ENCODE measurements at places on chromosomes 2 and 18.

DNA sequence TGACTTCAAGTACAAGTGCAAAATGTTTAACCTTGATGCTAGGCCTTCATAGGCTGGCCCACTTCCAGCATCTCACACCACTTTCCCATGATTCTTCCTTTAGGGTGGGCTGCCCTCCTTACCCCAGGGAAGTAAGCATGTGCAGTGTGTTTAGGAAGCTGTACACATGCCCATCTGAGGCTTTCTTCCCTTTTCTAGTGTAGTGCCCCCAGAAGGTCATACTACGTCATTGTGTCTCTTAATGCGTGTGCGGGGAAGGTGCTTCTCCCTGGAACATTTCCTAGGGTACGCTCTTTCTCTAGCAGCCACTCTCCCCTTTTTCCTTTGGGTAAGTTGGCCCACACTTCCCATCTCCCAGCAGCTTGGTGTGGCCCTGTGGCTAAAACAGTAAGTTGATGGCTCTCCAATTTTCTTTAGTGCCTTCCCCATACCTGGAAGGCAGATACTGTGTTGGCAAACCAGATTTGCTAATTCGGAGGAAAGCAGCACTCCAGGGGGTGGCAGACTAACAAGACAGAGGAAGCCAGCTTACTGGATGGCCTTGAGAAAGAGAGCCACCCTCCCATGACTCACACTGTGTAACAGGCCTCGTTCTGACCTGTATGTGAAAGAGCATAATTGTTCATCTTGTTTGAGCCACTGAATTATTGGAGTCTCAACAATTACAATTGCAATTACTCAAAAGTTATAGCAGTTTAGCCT lies 1.1 kb upstream of the SULT6B1 start:
- no peak for DNase-seq

- peak; percentile 98 for DNase-seq
Observed at GRCh38 chr2:134917888-134918525, 615 bp upstream of the CCNT2 start.

GRCh38 chr2:204175552-204176271 lies 239.1 kb downstream of the ICOS start:
- DNase-seq: no peak

GRCh38 chr2:239601201-239601851 lies 200.5 kb upstream of the HDAC4 start:
- DNase-seq: no peak

DNA sequence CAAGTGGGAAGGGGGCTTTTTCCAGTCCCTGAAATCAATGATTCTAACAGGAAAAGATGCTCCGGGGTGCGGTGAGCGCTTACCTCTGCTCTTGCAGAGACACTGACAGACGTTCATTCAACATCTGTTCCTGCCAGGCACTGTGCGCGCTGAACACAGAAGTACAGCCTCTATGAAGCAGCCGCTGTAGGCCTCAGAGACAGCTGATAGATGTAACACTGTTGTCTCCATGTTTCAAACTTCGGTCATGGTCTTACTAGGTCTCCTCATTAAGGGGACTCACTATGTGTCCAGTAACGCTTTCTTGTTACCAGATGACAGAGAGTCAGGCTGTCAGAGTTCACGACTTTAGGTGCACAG lies 649 bp upstream of the CLIP4 start:
- DNase-seq: peak; percentile 64

DNA sequence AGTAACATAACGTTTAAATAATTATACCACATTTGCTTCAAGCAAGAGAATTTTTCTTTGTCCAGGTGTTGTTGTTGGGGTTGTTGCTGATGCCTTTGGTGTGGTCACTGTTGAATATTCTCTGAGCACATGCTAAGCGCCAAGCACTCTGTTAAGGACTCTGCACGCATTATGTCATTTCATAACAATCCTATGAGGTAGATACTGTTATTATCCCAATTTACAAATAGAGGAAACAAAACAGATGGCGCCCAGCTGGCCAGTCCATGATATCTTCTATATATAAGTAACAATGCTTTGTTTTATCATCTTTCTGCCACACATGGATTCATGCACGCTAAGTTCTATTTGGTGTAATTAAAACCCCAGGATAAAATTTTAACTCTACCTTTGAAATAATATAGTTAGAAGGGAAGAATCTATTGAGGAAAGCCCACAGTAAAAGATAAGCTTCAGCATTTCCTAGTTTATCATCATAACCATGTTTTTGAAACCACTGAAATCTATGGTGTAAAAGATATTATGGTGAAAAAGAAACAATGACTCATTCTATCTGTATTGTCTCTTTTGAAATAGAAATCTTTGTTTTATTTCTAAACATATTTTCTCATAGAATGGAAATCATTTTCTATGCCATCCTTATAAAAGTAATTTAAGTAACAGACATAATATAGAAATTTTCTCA lies 199.7 kb downstream of the PID1 start:
- no peak for DNase-seq

DNA sequence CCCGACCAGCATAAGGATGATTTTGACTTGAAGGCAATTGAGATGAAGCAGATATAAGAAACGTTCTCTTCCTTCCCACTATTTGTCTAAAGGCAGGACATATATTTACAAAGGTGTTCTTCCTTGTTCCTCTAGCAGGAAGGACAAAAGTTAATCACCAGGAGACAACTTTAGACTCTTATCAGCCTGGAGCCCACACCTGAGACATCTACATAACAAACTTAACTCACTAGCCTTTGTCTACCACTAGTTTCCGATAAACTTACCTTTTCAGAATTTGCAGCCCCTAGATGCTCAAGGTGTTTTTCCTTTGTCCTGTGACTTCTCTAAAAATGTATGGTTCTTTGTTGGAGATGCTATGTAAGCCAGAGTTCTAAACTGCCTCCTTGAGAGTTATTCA lies 1047.8 kb upstream of the NXPH2 start:
- no peak for DNase-seq

GRCh38 chr2:69669666-69670065 lies 26.1 kb upstream of the AAK1 start:
- no peak for DNase-seq

DNA sequence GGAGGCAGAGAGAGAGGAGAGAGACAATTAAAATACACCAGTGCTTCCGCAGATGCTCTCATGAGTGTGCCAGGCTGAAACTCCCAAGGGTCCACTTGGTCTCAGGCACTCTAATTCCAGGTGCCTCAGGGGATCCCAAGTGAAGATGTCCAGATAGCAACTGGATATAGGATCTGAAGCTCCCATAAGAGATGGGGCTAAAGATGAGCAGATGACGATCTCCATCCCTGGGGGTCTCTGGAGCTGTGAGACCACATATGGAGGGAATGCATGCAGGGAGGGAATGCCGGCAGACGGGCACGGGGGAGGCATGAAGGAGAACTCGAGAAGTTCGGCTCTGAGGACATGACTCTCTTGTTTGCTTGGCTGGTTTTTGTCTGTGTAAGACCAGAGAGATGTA lies 223.7 kb upstream of the RAB6C start:
- DNase-seq: no peak

DNA sequence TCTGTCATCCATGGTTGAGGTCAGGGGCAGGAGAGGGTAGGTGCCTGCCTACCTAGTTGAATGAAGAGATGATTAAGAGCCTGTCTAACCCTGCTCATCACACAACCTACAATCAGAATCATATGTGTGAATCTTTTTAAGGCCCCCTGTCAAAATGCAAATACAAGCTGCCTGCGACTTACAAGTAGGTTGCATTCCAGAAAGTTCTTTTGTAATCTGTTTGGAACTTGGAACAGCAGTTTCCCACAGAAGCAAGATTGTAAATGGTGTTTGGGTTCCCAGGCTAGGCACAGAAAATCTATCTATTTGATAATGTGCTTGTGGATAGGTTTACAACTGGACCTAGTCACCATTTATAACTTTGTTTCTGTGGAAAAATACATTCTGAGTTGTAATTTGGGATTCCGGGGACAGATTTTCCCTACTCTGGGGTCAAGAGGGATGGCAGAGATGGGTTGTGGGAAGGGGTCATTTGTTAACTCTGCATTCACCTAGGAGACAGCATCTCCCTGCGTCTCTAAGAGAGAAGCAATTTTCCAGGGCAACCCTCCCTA lies 4.4 kb downstream of the LIPG start:
- DNase-seq: no peak

- DNase-seq: no peak
Observed at GRCh38 chr2:41851554-41851953, 196.3 kb upstream of the PKDCC start.

GRCh38 chr2:65153515-65153914 lies 23.6 kb upstream of the RAB1A start:
- no peak for DNase-seq
